Stimulated activated CD4-positive, alpha-beta T cell treated with anti-CD3 and anti-CD28 coated beads, Interleukin-1b, Interleukin-23, amount 100 ng/mL, for 1 hour (primary cell): ENCODE measurements at places on chromosomes 12 and 14.

GRCh38 chr12:19647806-19648556, 208.7 kb downstream of the AEBP2 start:
- no peak for DNase-seq

GRCh38 chr14:29390081-29390832, 537.4 kb downstream of the PRKD1 start:
- no peak for DNase-seq

DNA sequence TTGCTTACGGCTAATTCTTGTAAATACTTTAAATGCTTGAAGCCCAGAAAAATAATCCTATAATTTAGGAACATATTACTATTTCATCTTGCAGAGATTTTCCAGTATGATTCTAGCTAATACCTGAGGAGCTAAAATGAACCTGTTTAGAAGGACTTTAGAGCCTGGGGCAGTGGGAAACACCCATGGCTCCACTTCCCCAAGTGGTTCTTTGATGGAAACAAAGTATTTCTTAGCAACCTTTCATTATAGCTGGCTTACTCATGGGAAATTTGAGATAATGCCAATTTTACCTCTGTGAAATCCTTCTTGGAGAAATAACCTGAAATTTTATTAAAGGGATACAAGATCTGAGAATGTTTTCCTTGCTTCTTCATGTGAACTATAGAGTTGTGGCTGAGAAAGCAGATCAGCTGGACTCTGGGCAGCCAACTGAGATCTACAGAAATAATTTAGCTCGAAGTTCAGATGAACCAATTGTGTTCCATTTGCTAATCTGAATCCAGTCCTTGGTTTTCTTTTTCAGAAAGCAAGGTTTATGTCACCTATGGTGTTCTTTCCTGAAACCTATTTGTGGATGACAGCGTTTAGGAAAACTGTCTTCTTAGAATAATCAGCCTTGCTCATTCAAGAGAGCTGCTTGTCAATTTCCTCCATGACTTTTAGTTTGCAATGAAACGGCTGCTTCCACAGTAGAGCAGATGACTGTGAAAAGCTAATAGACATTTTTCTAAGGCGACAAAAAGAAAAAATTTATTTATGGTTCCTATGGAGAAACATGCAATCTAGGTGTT, 141.8 kb upstream of the CPM start:
- DNase-seq: no peak

- no peak for DNase-seq
These were observed 431.1 kb downstream of the KCNH5 start for GRCh38 chr14:62614122-62614521.

DNA sequence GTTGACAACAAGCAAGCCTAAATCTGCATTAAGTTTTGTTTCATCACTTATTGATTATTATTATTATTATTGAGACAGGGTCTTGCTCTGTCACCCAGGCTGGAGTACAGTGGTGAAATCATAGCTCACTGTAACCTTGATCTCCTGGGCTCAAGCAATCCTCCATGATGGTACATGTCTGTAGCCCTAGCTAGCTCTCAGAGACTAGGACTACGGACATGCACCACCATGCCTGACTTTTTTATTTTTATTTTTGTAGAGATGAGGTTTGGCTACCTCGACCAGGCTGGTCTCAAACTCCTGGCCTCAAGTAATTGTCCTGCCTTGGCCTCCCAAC, 35.7 kb upstream of the STK38L start:
- DNase-seq: no peak

DNA sequence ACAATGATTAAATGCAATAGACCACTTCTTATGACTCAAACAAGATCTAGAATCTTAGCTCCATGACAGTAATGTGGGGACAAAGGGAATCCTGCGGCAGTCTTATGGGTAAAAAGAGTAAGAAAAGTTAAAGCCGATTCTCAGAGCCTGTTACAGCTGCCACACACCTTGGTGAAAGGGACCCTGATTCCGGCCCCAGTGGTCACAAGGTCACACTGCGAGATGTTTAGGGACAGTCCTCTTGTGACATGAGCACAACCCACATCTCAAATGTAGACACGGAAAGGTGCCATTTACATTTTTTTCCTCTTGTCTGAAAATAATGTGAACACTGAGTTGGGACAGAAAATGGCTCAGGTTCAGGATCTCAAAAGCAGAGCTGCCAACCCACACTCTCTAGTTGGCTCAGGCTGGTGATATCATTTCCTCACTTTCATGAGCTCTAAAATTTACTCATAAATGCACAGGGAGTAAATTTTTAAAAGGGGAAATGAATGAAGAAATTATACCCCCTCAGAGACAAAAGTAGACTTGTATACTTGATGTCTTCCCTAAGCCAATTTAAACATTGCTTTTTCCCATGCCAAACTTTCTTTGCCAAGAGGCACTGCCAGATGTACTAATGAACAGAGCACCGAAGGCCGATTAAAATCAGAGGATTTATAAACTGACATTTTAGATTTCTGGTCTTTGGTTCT, 113.1 kb upstream of the OVCH1 start:
- DNase-seq: no peak

GRCh38 chr12:13981296-13981962, at the start of gene GRIN2B:
Gene GRIN2B, minus strand, starts transcription at chr12:13981602. Its CDS starts 115,394 bp downstream, at chr12:13866208.
- no peak for DNase-seq

DNA sequence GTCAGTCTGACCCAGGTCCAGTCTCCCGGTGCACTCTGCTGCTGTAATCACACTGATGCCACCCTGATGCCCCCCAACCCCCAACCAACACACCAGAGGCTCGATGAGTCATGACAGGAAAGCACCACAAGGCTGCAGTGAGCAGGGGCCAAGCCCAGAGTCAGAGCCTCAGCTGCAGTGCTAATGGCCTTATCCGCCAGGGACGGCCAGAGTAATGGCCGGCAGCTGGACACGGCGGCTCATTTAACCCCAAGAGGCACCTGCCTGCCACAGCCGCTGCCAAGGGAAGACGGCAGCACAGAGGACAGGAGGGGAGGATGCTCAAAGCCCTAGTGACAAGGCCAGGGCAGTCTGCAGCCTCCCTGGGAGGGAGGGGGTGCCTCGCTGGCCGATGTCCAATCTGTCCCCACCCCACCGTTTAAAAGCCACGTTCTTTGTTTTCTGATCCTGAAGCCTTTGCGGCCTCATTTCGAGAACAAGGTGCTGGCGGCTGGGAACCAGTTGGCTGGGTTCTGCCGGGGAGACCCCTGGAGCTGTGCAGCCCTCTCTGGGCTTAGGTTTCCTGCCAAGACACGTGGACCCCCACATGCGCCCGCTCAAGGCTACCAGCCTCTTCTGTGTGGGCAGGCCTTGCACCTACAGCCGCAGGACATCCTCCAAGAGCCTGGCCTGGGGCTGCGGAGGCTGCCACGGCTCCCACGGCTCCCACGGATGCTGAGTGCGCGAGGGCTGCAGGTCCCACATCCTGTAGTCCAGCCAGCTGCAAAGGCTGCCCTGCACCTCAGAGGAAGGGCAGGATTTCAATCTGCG, 13.1 kb downstream of the CCDC85C start:
- no peak for DNase-seq

- no peak for DNase-seq
These were observed 214.6 kb downstream of the PHETA1 start for GRCh38 chr12:111154147-111154834.

DNA sequence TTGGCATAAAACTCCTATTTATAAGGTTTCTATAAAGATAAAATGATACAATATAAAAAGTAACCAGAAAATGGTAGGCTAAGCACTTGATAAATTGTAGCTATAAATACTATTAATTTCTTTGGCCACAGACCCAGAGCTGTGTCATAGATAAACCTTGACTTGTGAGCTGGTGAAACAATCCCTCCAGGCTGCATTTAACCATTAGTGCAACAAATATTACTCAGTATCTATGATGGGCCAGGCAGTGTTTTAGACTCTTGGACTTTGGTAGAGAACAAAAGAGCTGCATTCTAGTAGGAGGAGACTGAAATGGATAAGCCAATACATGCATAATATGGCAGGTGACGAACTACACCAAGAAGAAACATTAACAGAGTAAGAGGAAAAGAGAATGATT, 178.1 kb downstream of the BTG1 start:
- DNase-seq: no peak

GRCh38 chr12:102883204-102883799, 33.7 kb downstream of the PAH start:
- DNase-seq: no peak

DNA sequence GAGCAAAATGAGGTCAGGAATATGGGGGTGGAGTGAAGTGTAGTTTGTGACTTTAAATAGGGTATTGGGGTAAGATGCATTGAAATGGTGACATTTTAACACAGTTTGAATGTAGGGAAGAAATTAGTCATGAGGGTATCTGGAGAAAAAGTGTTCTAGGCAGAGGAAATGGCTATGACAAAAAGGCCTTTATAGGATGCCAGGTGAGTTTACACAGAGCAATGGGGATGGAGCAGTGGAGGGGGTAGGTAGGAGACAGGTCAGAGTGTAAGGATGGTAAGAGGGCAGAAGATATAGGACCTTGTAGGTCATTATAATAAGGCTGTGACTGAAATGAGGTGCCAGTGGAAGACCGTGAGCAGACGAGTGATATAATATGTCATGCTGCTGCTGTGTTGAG, 30.4 kb downstream of the HEATR5A start:
- DNase-seq: no peak

GRCh38 chr12:88388566-88389540, 191.4 kb downstream of the KITLG start:
- DNase-seq: no peak

GRCh38 chr12:93107514-93108312, 178.6 kb upstream of the EEA1 start:
- no peak for DNase-seq

- no peak for DNase-seq
These were observed 164.8 kb upstream of the NRXN3 start for GRCh38 chr14:78005325-78005724.

DNA sequence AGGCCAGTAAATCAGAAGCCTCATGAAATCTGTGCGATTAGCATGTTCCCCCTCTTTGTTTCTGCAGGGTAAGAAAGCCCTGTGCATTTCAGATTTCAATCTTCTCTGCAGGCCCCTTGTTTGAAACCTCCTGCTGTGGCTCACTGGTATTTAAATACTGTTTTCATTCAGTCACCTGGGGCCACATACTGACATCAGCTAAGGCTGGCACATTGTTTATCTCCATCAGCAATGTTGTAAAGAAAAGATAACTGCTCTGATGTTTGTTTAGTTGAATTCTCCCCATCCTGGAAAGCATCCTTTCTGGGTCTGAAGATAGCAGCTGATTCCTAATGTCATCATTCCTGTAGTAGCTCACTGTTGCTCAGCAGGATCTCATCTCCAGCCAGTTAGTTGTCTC, 554.9 kb downstream of the NRXN3 start:
- no peak for DNase-seq

GRCh38 chr12:55985341-55985740, 11.5 kb downstream of the RAB5B start:
- no peak for DNase-seq

DNA sequence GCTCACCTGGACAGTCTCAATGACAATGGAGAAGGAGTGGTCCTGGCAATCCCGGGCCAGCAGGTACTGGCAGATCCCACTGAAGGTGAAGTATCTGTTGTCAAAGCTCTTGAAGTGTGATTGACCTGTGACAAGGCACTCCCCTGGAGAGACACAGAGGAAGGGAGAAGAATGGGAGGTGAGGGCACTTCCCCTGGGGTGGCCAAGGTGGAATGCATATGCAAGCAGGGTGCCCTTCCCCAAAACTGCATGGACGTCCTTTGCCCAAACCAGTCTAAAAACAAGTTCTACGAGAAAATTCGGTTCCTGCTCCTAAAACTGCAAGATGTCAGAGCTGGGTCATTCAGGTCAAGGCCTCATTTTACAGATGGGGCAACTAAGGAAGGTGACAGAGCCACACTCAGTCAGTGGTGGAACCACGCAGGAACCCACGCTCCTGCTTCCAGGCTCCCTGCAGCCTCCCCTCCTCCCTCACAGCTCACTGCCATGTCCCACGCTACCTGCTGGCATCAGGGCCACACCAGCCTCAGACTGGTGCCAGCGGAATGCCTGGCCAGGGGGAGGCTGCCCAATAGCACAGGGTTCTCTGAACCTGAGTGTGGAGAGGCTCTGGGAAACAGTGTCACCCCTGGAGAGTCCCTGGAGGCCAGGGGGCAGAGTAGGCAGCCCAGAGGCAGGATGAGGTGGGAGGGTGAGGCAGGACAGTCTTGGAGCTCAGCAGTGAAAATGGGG, 59.2 kb downstream of the VWF start:
- no peak for DNase-seq

- no peak for DNase-seq
These were observed 304.4 kb upstream of the RTL1 start for GRCh38 chr14:101207897-101208296.

DNA sequence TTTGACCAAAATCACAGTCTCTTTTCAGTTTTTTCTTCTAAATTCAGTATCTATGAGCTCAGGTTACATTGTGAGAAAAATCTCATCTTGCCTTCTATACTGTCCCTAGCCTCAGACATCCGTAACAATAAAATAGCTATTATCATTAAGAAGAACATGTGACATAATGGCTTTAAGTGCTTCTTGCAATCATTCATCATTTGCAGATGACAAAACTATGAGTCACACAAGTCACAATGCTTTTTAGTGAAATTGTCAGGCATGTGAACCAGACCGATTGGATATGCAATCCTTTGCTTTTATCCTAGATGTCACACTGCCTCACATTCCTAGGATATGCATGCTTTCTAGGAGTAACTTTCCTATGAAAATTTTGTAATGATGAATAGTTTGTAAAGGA, 313.1 kb downstream of the SLC6A15 start:
- DNase-seq: no peak

- no peak for DNase-seq
These were observed 221.0 kb downstream of the CACNA1C start for GRCh38 chr12:2273751-2274150.

- no peak for DNase-seq
These were observed 1659.2 kb upstream of the FLRT2 start for GRCh38 chr14:83870546-83871270.

- DNase-seq: no peak
These were observed 57.8 kb upstream of the ARHGAP5 start for GRCh38 chr14:32019276-32019675.

DNA sequence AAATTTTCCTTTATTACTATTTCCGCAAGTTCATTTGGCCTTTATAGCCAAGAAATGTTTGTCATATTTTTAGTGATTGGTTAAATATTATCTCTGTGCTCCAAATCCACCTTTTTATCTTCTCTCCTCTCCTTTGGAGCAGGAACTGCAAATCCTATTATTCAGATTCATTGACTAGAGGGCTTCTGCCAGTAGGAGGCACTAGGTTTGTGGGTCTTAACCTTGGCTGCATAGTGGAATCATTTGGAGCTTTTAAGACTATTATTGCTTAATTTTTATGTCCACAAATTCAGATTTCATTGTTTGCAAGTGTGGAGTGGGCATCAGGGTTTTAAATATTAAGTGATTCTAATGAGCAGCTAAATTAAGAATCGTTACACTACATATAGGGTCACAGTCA, 75.3 kb upstream of the SYT10 start:
- no peak for DNase-seq

- DNase-seq: no peak
These were observed 40.0 kb downstream of the SMUG1 start for GRCh38 chr12:54148560-54149429.

GRCh38 chr12:68285541-68285940, 32.1 kb upstream of the IL22 start:
- no peak for DNase-seq
